Upper lobe of left lung (tissue), 6 donors: ENCODE measurements at places on chromosomes 7 and 10. TPM values are rescaled to one million over a fixed set of nuclear protein-coding genes. Genes with fewer than 3 reads are reported as not detected.

Gene ABCB4
- total RNA-seq: 0.15 TPM

- H3K36me3 ChIP-seq: no peaks in the 10 kb centered on the region
- H3K27ac ChIP-seq: no peak overlapping the region
- no peak for DNase-seq
- no peak overlapping the region for H3K4me3 ChIP-seq
- peaks cover 6% of the 10 kb centered on the region for H3K4me1 ChIP-seq
- H3K27me3 ChIP-seq: no peaks in the 10 kb centered on the region
Observed at GRCh38 chr10:18683427-18683826, 24.2 kb downstream of the ARL5B start.

Gene JAKMIP3
- total RNA-seq: 0.26 TPM

DNA sequence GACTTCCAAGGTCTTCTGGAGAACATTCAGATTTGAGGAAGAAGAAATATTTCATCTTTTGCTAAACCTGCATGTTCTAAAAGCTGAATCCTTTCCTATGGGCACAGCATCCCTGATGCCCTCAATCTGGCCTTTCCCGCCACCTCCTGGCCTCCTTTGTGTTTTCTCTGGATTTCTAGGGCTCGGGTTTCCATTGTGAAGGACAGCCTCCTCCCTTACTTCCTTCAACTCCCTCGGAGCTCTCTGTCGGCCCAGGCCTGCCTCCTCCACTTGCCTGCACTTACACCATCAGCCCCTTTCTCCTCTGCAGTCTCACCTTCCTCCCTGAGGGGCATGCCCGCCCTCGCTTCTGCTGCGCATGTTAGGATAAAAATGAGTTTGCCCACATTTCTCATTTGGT is 75.4 kb downstream of the WIPF3 start:
- H3K4me1 ChIP-seq: peaks cover 12% of the 10 kb centered on the region
- no peak for DNase-seq
- no peak overlapping the region for H3K27ac ChIP-seq
